ENCODE measurements at places on chromosomes 2 and 18.

GRCh38 chr2:15832030-15832709 lies 108.2 kb upstream of the MYCN start:
- DNase-seq: no peak

- DNase-seq: no peak
These were observed 165.2 kb downstream of the TRIB2 start for GRCh38 chr2:12881952-12882351.

GRCh38 chr2:45237850-45238542 lies 228.7 kb upstream of the SIX2 start:
- DNase-seq: no peak

DNA sequence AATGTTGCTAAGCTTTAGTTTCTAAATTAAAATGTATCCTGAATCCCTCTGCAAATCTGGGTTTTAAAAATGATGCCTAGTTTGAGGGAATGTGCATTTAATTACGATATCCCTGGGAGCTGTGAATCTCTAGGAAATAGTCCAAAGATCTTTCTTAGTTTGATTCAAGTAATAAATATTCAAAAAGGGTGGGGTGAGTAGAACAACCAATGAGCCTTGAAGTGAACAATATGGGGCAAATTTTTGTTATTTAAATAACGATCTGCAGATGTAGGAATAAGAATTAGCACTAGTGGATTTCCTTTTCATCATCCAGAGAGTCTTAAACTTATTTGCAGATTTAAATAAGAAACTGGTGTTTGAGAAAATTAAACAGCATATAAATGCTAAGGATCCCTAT lies 106.3 kb downstream of the ACVR1 start:
- DNase-seq: no peak

GRCh38 chr2:142031656-142032055 lies 99.2 kb downstream of the LRP1B start:
- no peak for DNase-seq

DNA sequence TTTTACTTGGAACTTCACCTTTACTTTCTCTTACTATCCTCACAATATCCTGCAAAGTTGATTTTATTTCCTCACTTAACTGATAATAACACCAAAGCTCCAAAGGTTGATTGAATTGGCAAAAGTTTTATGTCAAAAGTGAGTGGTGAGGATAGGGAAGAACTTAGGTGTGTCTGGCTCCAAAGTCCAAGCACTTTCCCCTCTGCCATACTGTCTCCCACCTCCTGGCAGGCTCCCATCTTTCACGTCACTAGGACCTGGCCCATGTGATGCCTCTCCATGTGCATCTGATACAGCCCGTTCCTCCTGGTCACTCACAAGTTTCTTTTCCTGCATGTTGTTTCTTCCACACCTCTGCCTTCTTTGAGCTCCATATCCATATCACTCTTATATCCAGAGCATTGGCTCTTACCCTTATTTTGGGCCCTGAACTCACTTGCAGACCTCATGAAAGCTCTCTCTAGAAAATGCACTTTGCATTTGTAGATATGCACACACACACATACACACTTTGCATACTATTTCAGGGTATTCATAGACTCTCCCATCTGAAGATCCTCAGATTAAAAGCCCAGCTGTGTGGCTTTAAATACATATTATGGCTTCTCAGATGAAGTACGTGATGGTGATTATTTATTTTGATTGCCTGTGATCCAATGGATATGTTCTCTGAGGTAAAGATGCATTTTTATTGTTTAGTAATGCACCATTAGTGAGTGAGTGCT lies 12.3 kb downstream of the MEP1B start:
- no peak for DNase-seq

DNA sequence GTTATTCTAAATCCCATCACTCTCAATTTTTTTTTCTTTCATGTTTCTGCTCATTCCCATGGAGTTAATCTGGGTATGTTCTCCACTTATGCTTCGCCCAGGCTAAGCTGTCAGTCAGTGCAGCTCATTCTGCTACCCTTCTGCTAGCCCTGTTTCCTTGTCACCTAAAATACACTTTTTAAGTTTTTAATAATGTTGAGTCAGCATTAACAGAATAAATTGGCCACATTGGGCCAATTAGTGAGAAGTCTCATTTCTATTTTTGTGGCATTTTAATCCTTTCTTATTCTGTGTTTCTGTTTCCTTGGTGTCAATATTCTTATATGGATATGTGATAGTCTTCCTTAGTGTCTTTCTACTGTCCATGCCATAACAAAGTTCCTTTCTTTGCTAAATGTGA lies 1126.2 kb downstream of the DPP10 start:
- DNase-seq: no peak

GRCh38 chr18:7626922-7627440 lies 59.9 kb downstream of the PTPRM start:
- DNase-seq: no peak

- no peak for DNase-seq
These were observed 194.8 kb downstream of the CD226 start for GRCh38 chr18:69752737-69753380.

DNA sequence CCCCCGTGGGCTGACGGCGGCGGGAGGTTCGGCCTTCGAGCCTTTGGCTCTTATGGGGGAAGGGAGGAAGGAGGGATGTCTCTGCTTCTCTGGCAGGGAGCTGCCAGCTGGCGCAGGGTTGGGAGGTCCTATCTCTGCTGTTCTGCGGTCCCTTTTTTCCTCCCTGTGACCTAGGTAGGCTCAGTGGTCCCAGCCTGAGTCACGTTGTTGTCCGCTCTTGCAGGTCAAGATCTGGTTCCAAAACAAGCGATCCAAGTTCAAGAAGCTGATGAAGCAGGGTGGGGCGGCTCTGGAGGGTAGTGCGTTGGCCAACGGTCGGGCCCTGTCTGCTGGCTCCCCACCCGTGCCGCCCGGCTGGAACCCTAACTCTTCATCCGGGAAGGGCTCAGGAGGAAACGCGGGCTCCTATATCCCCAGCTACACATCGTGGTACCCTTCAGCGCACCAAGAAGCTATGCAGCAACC lies 2.5 kb downstream of the DLX1 start:
- DNase-seq: no peak

GRCh38 chr18:54558609-54559585 lies 32.1 kb upstream of the DYNAP start:
- no peak for DNase-seq

DNA sequence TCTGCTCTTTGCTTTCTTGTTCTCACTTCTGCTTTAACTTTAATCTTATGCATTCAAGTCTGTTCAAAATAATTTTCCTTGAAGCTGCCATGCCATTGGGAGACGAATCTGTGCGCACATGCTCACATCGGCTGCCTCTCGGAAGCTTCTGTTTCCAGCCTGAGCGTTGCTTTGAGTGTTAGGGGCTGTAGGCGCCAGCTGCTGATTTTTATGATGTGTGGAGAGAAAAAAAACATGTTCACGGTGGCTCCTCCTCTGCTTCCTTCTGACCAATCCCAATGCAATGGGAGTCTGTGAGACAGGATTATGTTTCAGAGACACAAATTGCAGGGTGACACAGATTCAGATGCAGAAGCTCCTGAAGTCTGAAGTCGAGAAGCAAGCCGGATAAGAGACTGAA lies at the start of gene MC4R:
Gene MC4R (minus strand): TSS at position 180 of the 400 bp plus-strand sequence. CDS start 426 bp downstream, outside the sequence.
- no peak for DNase-seq

DNA sequence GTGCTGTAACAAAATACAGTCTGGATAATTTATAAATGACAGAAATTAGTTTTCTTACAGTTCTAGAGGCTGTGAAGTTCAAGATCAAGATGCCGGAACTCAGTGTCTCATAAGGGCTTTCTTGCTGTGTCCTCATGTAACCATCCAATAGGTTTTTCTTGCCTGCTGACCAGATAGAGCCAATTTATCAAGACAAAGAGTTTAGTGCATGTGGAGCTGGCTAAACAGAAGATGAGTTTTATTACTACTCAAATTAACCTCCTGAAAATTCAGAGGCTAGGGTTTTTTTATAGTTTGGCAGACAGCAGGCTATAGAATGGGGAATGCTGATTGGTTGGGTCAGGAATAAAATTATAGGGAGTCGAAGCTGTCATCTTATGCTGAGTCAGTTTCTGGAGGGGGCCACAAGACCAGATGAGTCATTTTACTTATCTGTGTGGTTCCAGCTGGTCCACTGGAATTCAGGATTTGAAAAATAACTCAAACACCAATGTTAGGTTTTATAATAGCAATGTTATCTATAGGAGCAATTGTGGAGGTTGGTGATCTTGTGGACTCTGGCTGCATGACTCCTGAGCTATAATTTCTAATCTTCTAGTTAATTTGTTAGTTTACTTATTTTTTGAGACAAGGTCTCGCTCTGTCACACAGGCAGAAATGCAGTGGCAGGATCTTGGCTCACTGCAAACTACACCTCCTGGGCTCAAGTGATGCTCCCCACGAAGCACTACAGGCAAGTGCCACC lies 3.2 kb upstream of the PDK1 start:
- no peak for DNase-seq

GRCh38 chr2:9397201-9397600 lies 26.1 kb downstream of the ITGB1BP1 start:
- DNase-seq: no peak

GRCh38 chr2:72205504-72205881 lies 57.8 kb upstream of the CYP26B1 start:
- DNase-seq: no peak

DNA sequence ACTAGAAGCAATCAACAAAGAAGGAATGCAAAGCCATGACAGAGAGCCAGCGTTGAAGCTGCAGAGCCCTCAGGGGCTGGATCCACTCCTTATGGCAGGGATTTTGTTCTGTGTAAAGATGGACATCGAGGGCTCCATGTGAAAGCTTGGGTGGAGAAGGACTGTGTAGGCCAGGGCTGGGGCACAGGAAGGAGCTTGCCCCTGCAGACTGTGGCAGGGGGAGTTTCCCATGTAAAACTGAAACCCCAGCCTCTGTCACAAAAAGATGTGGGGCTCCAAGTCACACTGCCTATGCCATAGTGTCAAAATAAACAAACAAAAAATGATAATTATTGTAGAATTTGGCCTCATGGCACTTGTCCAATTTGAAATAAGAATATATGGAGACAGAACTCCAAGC lies 408.7 kb upstream of the HS6ST1 start:
- DNase-seq: no peak

- DNase-seq: no peak
These were observed 25.2 kb upstream of the STON1 start for GRCh38 chr2:48504647-48505327.

DNA sequence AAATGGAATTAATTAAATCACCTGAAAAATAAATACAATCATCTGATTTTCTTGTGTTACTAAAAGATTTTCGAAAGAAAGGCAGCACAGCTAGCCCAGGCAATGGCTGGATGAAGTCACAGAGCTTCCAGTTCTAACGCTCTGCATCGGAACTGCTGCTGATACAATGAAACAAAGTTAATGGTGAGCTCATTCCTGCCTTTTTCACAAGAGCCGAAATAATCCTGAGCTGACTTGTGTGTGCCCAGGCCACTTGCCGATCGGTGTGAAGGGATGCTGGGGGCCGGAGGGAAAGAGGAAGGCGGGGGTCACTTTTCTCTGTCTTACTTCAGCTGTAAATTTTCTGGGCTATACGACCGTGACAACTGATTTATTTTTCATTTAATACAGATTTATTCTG lies 149.5 kb downstream of the INO80D start:
- DNase-seq: no peak

- no peak for DNase-seq
These were observed 171.6 kb downstream of the FIGN start for GRCh38 chr2:163564236-163564635.

GRCh38 chr2:235566415-235566814 lies 72.6 kb downstream of the AGAP1 start:
- DNase-seq: no peak

DNA sequence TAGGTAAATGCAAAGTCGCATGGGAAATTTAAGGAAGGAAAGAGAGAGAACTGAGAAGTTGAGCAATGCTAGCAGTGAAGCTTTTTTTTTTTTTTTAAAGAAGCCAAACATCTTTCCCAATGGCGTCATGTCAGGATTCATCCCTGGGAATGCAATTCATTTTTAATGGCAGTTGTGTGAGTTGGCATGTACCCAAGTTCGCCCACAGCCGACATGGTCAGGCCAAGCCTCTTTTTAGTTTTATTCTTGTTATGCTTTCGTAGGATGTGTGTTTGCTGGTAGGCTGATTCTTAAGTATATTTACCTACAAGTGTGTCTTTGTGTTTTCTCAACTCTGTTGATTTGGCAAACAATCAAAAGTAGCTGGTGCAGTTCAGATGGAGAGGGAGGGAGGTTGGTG lies 127.6 kb upstream of the ITGA6 start:
- no peak for DNase-seq

GRCh38 chr18:44682201-44682870 lies 1.6 kb downstream of the SETBP1 start:
- DNase-seq: no peak

DNA sequence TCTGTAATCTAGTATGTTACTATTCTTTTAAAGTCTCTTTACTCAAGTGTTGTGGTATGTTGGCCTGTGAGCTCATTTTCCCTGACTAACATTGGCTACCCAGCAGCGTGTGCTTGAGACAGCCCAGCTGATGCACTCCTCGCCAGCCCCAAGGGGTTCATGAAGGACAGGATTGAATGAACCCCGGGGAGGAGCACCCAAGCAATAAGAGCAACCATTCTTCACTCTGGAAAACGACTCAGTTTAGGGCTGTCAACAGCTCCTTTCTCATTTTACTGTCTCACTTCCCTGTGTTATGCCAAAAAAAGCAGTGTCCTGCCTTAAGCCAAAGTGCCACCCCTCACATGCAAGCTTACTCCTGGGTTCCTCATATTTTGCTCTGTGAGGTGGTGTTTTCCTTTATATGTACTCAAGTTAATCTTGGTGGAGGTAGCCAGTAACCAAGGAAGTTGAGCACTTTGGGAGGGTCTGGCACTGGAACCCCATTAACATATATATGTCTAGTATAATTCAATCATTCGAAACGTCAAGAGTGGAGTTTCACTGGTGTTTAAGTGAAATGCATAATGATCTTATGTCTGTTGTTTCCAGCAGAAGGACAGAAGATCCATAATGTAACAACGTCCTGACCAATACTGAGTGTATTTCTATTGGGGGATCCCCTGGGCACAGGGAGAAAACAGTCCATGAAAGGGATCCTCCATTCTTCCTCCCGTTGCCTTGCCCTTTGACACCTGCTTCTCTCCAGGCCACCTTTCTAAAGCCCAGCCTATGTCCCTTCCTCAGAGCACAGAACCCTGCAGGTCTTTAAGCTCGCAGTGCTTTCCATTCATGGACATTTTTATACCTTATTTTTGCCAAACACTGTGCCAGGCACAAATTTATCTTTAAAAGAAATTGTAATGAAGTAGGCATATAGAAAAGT lies 43.2 kb downstream of the ATIC start:
- DNase-seq: no peak

DNA sequence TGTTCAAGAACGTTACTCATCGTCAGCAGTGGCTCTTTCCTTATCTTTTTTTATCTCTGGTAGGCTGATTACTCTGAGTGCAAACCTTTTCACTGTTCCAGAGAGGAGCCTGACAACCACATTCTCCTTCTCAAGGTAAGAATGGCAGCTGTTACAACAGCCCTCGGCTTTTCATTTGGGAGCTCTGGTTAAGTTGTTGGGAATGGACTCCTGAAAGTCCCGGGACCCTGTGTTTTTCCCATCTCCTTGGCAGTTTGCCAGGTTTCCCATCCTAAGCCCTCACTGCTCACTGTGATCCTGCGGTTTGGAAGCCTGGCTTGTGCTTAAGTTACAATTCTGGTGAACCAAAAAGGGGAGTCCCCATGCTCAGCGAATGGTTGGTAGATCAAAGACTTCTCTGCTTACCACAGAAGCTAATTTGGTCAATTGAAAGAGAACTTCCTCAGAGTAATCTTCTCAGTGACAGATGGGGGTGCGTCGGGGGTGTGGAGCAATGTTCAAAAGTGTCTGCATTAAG lies 122.3 kb downstream of the LYPD6B start:
- peak; percentile 1 for DNase-seq
